Renal cortex interstitium (tissue), 15 donors: ENCODE measurements at places on chromosomes 13 and 19. TPM values are rescaled to one million over a fixed set of nuclear protein-coding genes. Genes with fewer than 3 reads are reported as not detected.

DNA sequence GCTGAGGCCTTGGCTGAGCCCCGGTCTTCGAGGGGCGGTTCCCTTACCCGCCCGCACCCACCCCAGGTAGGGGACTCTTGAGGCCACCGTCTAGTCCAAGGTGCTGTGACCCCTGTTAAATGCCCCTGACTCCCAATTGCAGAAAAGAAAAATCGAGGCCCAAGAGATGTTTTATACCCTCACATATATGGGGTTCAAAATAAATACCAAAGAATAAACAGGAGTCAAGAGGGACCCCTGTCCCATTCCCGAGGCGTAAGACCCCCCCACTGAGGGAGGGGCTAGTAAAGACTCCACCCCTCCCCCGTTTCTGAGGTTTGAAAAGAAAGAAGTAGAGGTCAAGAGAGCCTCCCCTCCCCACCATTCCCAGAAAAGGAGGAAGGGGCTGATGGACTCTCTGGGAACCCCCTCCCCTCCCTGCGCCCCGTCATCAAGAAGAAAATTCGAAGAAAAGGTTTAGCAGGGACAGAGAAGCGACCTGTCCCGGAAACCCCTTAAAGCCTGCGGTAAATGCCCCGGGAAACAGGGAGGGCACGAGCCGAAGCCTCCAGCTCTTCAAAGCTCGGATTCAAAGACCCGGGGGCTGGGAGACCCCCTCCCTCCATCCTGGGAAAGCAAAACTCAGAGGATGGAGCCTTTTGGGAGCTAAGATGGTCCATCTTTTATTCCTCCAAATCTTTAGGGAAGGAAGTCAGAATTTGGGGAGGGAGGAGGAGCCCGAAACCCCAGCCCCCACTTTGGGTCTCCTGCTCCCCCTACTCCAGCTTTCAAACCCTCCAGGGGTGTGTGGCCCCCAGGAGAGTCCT is 755 bp upstream of the RAB3A start:
- peak; percentile 96 for DNase-seq

GRCh38 chr19:10268071-10268470 is 2.8 kb upstream of the ICAM1 start:
- no peak for DNase-seq

DNA sequence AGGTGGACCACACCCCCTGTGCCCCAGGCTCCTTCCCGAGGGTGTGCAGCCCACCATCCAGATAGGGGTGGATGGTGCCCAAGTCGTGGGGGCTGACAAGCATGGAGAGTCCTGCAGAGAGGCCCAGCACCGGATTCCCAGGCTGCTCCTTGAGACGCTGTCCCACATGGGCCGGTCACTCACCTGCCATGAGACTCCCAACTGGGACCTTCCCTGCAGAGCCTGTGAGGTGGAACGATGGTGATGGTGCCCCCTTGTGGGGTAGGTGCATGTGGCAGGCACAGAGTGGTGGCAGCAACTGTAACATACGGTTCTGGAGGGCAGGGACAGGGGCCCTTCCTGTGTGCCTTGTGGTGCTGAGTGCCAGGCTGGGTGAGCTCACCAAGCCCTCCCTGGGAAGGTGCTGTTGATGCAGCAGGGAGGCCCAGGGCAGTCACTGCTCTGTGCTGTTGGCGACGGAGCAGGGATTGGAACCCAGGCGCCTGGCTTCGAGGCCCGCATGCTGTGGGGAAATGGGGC is 33.1 kb downstream of the PPP1R37 start:
- no peak for DNase-seq

GRCh38 chr19:1577929-1578618 is 9.9 kb upstream of the MEX3D start:
- DNase-seq: no peak

GRCh38 chr19:1853295-1854038 is 5.2 kb upstream of the REXO1 start:
- DNase-seq: no peak

- no peak for DNase-seq
These were observed 555 bp downstream of the NR2C2AP start for GRCh38 chr19:19202707-19203011.

DNA sequence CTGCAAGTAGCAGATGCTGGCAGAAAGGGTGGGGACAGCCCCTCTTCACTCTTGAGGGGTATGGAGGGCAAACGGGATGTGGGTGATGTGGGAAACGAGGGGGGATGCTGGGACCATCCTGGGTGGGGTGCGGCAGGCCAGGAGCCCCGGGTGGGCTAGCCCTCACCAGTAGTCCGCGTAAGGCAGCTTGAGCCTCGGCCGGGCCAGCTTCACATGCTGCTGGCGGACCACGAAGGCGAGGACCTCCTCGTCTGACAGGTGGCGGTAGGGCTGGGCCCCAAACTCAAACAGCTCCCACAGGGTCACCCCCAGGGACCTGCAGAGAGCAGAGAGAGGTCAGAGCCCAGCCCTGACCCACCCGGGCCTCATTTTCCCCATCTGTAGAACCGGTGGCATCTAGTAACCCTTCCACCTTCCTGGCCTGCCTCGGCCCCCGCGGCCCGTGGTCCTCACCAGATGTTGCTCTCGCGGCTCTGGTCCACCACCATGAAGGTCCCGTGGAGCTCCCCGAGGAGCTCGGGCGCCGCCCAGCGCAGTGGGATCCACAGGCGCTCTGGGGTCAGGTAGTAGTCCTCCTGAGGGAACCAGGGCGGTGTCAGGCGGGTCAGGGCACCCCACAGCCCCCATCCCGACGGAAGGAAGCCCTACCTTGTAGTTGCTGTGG is 10.7 kb downstream of the LMTK3 start:
- DNase-seq: no peak

- DNase-seq: no peak
These were observed 15.0 kb upstream of the KLF2 start for GRCh38 chr19:16309643-16310042.

DNA sequence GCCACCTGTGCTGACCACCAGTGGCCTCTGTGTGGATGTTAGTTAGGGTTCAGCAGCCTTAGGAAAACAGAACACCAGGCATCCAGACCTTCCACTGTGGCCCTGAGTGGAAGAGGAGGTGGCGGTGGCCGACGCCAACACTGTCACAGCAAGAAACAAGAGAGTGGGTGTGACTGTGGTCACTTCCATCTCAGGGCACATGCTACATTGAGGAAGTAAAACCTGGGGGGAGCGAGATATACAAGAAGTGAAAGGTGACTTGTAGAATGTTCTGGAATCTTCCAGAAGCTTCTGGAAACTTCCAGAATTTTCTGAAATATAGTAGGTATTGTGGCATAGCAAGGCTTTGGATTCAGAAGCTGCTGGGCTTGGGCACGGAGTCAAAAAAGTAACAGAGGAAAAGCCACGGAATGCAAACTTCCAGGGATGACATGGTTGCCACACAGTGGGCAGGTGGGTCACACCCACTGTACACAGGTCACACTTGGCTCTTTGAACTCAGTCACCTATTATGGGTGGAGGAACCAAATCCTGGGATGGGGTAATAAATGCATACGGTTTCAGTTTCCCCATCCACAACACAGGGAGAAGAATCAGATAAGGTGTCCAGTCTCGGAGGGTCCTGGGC is 24.3 kb downstream of the GNG7 start:
- no peak for DNase-seq

- DNase-seq: no peak
These were observed 9.3 kb downstream of the FAM124A start for GRCh38 chr13:51231456-51231855.

GRCh38 chr19:32817569-32818476 is 51.7 kb downstream of the SLC7A9 start:
- no peak for DNase-seq

The SLITRK6 gene
- polyA plus RNA-seq: 7.9 TPM

The PODNL1 gene
- polyA plus RNA-seq: 1.5 TPM

The LHFPL6 gene
- 37.1 TPM for polyA plus RNA-seq
